ENCODE measurements at places on chromosomes 1 and 21. TPM values are rescaled to one million over a fixed set of nuclear protein-coding genes. Genes with fewer than 3 reads are reported as not detected.

- H3K4me3 ChIP-seq: peak within 1 kb of the TSS; percentile 76
- DNase-seq: no peak
- no peaks in the 10 kb centered on the region for H3K27me3 ChIP-seq
- H3K36me3 ChIP-seq: peaks cover 75% of the 10 kb centered on the region
Measured at GRCh38 chr1:8878448-8878697, at the start of gene ENO1. ENO1 (minus strand) TSS chr1:8878686; CDS start chr1:8874908, 3,778 bp downstream.

Gene KCNJ9
- total RNA-seq: not detected

- DNase-seq: peak; percentile 37
- peak overlapping the region; percentile 83 for H3K4me3 ChIP-seq
- H3K27ac ChIP-seq: no peak overlapping the region
- no peaks in the 10 kb centered on the region for H3K4me1 ChIP-seq
- H3K36me3 ChIP-seq: peaks cover 17% of the 10 kb centered on the region
Measured at GRCh38 chr1:47709872-47710231, 272.0 kb downstream of the FOXD2 start.

DNA sequence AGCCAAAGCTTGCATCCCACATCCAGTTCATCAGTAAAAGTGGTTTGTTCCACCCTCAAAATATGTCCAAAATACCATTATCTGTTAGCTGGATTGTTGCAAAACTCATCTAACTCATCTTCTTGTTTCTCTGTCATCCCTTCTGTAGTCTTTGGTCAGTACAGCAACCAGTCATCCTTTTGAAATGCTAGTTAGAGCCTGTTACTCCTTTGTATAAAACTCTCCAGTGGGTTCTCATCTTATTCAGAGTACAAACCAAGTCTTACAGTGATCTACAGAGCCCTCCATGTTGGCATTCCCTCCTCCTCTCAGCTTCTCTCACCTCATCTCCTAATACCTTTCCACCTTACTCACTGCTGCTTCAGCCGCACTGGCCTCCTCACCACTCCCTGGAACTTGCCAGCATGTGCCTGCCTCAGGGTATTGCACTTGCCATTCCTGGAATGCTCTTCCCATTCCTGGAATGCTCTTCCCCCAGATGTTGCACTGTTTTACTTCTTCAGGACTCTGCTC is 70.6 kb downstream of the LAMC1 start:
- no peak for DNase-seq
- H3K27me3 ChIP-seq: no peaks in the 10 kb centered on the region

- H3K4me1 ChIP-seq: peaks cover 27% of the 10 kb centered on the region
- no peak for DNase-seq
- no peak overlapping the region for H3K27ac ChIP-seq
- H3K27me3 ChIP-seq: no peaks in the 10 kb centered on the region
- H3K4me3 ChIP-seq: no peak overlapping the region
- H3K36me3 ChIP-seq: no peaks in the 10 kb centered on the region
Measured at GRCh38 chr1:209659909-209660308, 7.7 kb upstream of the LAMB3 start.

Gene SH2D1B
- not detected for total RNA-seq

- DNase-seq: no peak
- no peaks in the 10 kb centered on the region for H3K36me3 ChIP-seq
- H3K4me1 ChIP-seq: no peaks in the 10 kb centered on the region
- H3K4me3 ChIP-seq: no peak overlapping the region
Measured at GRCh38 chr1:76581712-76582111, 285.6 kb upstream of the ST6GALNAC5 start.

- H3K27me3 ChIP-seq: no peaks in the 10 kb centered on the region
- peaks cover 82% of the 10 kb centered on the region for H3K36me3 ChIP-seq
- H3K4me3 ChIP-seq: no peak overlapping the region
- DNase-seq: no peak
- no peaks in the 10 kb centered on the region for H3K4me1 ChIP-seq
Measured at GRCh38 chr1:150225546-150225945, 10.4 kb downstream of the ANP32E start.

Gene KLHDC9
- total RNA-seq: 5.3 TPM

DNA sequence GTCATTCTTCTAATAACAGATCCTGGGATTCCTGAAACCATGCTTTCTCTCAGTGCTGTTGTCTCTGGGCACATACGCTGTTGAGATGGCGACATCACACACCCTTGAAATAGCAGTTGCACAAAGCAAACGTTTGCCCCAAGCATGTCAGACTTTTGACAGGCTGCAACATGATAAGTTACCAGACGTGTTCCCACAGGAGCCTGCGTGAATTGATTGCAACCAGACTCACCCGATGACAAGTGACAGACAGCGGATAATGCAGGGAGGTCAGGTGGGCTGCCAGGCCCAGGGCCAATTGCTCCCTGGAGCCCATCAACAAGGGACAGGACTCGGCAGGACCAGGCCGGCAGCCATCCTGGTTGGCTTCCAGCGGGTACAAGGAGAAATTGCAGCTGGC is 310.9 kb downstream of the SIPA1L2 start:
- H3K4me3 ChIP-seq: no peak overlapping the region
- no peak overlapping the region for H3K27ac ChIP-seq

GRCh38 chr21:32708069-32708468 is 19.7 kb downstream of the SYNJ1 start:
- H3K4me3 ChIP-seq: no peak overlapping the region
- H3K36me3 ChIP-seq: no peaks in the 10 kb centered on the region
- peaks cover under 1% of the 10 kb centered on the region for H3K4me1 ChIP-seq
- H3K27ac ChIP-seq: no peak overlapping the region
- H3K27me3 ChIP-seq: no peaks in the 10 kb centered on the region

GRCh38 chr1:48944811-48945210 is 168.1 kb upstream of the BEND5 start:
- no peak overlapping the region for H3K27ac ChIP-seq
- no peaks in the 10 kb centered on the region for H3K27me3 ChIP-seq
- no peak for DNase-seq
- no peaks in the 10 kb centered on the region for H3K4me1 ChIP-seq
- no peak overlapping the region for H3K4me3 ChIP-seq

- H3K27me3 ChIP-seq: peaks cover 15% of the 10 kb centered on the region
- DNase-seq: peak; percentile 55
- no peak overlapping the region for H3K4me3 ChIP-seq
- H3K4me1 ChIP-seq: no peaks in the 10 kb centered on the region
- no peaks in the 10 kb centered on the region for H3K36me3 ChIP-seq
Measured at GRCh38 chr1:203702130-203702577, 62.8 kb upstream of the LAX1 start.

Measured in Calu3 (cell line).